ENCODE measurements at places on chromosomes 4 and X.

- no peak for DNase-seq
Observed at GRCh38 chr4:12495211-12495610, 988.9 kb downstream of the RAB28 start.

GRCh38 chr4:79927931-79928330 is 145.1 kb downstream of the ANTXR2 start:
- DNase-seq = no peak

GRCh38 chr4:188053302-188053701 is 56.1 kb downstream of the TRIML2 start:
- DNase-seq = no peak

DNA sequence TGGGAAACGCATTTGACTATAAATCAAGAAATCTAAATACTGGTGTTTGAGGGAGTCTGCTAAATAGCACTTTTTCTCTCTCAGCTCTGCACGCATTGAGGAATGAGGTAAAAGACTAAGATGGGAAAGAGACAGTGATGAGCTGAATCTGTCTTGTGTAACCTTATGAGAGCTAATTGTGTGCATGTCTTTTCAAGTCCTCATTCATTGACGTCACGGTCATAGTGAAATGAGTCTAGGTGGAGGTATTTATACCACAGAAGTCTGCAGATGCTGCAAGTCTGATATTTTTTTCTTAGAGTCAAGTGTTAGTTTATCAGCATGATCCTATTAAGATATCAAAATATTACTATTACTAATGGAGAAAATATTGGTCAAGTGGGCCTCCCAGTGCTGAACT is 361.5 kb upstream of the HS3ST1 start:
- no peak for DNase-seq

DNA sequence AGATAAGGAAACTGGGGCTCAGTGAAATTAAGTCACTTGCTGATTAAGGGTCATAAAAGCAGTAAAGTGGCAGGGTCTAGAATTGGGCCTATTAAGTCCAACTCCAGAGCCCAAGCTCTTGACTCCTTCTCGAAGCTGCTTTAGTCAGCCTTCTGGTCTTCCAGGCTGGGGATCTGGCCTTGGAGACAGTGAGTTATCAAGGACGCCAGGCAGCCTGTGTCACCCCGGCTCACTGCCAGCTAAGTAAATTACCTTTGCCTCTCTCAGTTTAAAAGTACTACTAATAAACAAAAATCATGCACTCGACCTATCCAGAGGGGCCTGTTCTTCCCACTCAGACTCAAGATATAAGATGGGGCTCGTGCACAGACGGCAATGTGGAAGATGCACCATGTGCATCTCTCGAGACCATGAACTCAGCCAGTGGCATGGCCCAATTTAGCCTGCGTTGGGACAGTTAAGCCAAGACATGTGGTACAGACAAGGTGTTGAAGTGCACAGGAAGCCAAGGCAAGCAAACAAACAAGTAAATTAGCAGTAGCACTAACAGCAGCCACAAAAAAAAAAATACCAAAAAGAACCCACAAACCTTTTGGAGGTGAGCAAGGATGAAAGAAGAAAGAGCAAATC is 62.0 kb upstream of the MAP3K15 start:
- no peak for DNase-seq

GRCh38 chr4:189941005-189941450 is 356 bp downstream of the FRG1 start:
- DNase-seq = no peak

DNA sequence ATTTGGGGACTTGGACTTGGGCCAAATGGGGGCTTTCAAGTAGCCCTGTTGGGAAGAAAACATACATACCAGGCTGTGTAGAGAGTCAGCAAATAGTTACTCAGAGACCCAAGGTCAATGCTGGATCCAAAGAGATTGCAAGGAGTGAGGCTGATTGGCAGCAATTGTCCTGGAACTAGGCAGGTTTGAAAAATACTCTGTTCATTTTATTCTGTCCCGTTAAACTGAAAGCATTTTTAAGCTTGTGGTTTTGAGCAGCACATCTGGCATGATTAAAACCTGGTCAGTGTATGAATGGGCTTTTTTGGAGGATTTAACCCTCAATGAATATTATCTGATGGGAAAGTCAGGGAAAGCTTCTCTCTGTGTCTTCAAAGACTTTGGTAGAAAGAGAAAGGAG is 294.3 kb upstream of the BOD1L1 start:
- no peak for DNase-seq

GRCh38 chrX:110600745-110601310 is 194.8 kb downstream of the CHRDL1 start:
- no peak for DNase-seq

DNA sequence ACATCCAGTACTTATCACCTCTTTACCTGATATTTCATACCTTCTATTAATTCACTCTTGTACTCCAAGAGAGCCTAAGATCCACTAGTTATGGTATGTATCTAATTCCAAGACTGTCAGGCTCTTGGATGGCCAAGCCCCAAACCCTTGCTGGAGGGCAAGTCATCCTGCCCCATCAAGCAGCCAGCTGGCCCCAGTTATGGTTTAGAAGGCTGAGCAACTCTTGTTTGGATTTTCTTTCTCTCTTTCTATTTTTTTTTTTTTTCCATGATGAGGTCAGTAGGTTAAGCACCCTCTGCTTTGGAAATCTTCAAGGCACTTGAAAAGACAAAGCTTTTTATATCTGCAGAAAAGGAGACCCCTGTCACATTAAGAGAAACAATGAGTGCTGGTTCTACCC is 10.9 kb upstream of the FGF16 start:
- no peak for DNase-seq

DNA sequence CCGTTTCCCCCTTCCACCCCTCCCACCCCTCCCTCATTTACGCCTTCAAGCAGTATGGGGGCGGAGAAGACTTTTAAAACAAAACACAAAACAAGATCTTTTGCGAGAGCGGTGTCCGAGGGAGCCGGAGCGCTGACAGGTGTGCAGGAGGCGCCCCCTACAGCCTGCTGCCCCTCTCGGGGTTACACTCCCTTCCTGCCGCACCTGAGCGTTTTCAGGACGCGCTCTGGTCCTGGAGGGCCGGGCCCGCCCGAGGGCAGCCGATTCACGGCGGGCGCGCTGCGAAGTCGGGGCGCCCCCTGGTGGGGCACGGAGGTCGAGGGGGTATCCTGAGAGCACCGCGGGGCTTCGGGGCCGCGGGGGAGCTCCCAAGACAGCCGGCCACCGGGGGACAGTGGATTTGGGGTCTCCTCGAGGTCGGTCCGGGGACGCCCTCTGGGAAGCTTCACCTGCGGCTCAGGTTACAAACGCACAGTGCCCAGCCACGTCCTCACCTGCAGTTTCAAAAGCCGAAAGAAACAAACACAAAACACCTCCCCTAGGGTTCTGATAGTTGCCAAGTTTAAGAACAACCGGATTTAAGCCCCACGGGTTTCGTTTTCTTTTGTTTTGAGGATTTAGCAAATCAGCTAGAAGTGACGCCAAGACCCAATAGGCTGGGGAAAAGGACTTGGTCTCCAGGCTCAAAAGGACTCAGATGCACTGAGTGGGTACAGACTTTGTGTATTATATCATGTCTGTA is 8.0 kb upstream of the NEUROG2 start:
- DNase-seq = peak; percentile 83

DNA sequence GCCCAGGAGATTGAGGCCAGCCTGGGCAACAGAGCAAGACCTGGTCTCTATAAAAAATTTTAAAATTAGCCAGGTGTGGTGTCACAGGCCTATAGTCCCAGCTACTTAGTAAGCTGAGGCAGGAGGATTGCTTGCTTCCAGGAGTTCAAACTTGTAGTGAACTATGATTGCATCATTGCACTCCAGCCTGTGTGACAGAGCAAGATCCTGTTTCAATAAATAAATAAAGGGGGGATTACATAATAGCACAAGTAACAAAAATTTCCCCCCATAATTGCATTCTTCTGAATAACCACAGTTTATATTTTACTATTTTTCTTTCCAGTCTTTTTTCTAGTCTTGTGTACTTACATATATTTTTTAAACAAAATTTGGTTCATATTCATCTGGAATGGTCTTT is 135.6 kb downstream of the CHIC2 start:
- DNase-seq = no peak

DNA sequence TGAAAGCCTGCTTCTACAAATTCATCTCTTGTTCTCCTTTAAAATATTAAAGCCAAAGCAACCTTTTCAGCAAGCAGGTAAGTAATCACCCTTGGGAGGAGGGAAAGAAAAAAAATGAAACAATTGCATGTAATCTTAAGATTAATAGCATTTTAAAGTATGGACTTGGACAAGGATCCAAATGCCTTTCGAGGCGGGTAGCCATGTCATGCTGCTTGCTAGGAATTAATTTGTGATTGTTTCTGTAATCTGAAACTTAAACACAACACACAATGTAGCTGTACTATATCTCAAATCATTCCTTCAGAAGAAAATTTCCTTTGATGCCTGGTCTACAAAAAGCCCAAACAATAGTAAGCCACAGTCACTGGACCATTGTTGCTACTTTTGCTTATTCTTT is 112.4 kb upstream of the CBR4 start:
- DNase-seq = no peak

- no peak for DNase-seq
Observed at GRCh38 chr4:31237233-31237632, 517.1 kb downstream of the PCDH7 start.

DNA sequence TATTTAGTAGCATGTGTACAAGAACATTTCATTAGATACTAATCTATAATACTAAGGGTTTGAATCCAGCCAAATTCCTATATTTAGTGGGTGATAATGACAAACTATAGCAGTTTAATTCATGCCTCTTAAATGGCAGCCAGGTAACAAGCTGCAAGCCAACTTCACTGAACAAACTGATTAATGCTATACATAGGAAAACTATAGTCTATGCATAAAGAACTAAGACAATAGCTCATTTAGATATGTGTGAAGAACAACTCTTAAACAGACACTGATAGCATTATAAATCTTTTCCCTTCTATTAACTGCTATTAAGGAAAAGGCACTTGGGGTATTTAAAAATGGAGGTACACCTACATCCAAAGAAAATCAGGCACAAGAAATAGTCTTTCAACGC is 19.1 kb downstream of the ACSL1 start:
- no peak for DNase-seq

GRCh38 chrX:119089619-119090018 is 16.8 kb downstream of the CT47C1 start:
- DNase-seq = no peak

DNA sequence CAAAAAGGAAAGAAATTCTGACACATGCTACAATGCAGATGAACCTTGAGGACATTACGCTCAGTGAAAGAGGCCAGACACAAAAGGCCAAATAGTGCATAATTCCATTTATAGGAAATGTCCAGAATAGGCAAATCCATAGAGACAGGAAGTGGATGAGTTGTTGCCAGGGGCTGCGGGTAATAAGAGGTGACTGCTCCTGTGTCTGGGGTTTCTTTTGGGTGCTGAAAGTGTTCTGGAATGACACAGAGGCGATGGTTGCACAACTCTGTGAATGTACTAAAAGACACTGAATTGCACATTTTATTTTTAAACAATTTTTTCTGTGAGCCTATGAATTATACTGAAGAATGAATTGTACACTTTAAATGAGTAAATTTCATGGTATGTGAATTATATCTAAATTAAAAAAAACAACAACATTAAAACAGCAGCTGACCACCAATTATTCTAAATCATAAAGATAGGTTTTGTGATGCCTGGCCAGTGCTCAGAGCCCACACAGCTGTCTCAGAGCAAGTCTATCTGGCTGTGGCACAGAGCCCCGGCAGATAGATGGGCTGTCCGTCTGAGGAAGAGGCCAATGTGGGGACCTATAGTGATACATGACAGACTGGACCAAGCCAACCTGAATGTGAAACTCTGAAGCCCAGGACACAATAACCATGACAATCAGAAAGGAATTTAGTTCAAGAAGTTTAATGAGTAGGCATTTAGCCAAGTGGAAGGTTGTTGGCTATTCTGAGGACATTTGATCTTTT is 23.5 kb upstream of the IRAK1 start:
- DNase-seq = no peak

GRCh38 chr4:1400831-1401408 is 5.3 kb downstream of the NKX1-1 start:
- no peak for DNase-seq

- DNase-seq = peak; percentile 54
Observed at GRCh38 chr4:76377911-76378310, 43.0 kb downstream of the CCDC158 start.

DNA sequence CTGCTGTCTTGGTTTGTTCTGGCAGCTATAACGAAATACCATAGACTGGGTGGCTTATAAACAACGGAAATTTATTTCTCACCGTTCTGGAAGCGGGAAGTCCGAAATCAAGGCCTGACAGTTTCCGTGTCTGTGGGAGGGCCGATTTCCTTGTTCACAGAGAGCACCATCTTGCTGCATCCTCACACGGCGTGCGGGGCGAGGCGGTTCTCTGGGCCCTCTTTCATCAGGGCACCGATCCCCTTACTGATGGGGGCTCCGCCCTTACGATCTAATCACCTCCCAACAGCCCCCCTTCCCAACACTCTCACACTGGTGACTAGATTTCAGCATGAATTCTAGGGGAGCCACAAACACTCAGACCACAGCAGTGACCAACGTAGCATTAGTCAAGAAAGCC is 578.3 kb upstream of the FAT1 start:
- no peak for DNase-seq

DNA sequence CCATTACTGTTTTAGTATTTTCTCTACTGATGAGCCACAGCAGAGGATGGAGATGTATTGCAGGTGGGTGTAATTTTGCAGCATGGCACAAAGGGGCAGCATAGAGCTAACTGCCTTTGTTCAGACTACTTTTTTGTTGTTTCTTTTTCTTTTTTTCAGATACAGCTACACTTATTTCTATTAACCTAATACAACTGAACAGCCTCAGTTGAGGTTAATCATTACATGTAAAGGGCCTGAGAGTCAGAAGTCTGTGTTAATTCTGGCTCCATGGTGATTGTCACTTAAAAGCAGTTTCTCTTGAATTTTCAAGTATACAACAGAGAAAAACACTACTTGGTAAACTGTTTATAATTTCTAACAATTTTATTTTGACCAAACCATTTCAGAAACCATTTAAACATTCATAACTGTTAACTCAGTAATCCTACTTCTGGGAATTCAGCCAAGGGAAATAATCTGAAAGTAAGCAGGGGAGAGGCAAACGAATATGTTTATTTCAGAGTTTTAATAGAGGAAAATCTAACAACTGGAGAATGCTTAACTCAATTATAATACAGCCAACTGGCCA is 13.9 kb upstream of the PPEF2 start:
- peak; percentile 35 for DNase-seq

- no peak for DNase-seq
Observed at GRCh38 chrX:151870602-151871001, 42.1 kb upstream of the MAGEA4 start.

DNA sequence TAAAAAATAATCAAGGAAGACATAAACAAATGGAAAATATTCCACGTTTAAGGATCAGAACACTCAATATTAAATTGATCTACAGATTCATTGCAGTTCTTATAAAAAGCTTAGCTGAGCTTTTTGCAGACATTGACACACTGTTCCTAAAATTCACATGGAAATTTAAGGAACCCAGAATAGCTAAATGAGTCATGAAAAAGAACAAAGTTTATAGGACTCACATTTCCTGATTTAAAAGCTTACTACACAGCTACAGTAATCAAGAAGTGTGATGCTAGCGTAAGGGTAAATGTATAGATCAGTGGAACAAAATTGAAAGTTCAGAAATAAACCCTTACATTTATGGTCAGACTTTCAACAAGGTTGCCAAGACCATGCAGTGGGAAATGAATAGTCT is 33.1 kb downstream of the NSUN7 start:
- no peak for DNase-seq

Data from CD4-positive, alpha-beta T cell treated with Interleukin-17A for 4 hours (primary cell).